EL (cell line): ENCODE measurements at places on chromosomes 13 and 19.

DNA sequence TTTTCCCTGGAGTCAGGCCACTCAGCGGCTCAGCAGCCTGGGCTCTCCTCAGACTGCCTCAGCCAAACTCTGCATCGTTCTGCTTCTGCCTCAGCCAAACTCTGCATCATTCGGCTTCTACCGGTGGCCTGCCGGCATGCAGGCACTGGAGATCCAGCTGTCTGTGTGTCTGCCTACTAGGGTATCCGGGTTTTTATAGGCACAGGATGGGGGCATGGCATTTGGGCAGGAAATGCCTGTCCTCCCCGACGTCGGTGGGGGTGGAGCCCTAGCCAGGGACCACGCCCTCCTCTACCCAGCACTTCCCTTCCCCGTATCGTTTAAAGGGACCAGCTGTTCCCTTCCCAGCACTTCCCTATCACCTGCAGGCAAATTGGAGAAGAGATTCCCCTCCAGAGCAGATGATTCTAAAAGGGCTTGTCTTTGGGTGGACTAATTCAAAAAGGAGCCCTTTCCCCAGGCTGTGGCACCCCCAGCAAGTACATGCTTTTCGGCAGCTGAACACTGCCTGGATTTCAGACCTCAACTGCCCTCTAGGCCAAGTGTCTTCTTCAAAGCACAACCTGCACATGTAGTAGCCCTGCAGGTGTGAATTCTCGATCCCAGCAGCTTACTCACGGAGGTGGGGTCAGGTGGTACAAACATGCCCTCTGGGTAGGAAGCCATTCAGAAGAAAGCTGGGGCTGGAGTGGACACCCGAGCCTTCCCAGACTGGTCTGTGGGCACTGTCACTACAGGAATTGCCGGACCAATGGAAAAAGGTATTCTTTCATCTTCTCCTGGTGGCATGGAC, 25.4 kb upstream of the GPR12 start:
- DNase-seq: peak; percentile 42

GRCh38 chr13:98299235-98299965, 122.3 kb upstream of the RNF113B start:
- DNase-seq: no peak

GRCh38 chr13:24203811-24204210, 43.3 kb downstream of the SPATA13 start:
- no peak for DNase-seq

- DNase-seq: peak; percentile 23
These were observed 289.2 kb downstream of the KLF12 start for GRCh38 chr13:73844986-73845385.

- no peak for DNase-seq
These were observed 471 bp upstream of the ERVK3-1 start for GRCh38 chr19:58304748-58305064.

GRCh38 chr19:55339889-55340783, 460 bp downstream of the KMT5C start:
- no peak for DNase-seq

GRCh38 chr19:5957170-5957569, 20.8 kb downstream of the RANBP3 start:
- peak; percentile 34 for DNase-seq
